PC-3 (cell line): ENCODE measurements at places on chromosomes 7 and 10.
A peak's percentile ranks its signal among the peaks of the same experiment; 100 is the strongest.

DNA sequence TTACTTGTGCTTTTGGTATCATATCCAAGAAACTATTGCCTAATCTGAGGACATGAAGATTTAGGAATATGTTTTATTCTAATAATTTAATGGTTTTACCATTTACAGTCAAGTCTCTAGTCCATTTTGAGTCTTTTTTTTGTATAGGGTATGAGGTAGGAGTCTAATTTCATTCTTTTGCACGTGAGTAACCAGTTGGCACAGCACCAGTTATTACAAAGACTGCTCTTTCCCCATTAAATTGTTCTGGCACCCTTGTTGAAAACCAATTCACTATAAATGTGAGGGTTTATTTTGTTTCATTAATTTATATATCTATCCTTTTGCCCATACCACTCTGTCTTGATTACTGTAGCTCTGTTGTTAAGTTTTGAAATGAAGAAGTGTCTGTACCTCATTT is 381.6 kb downstream of the SUGCT start:
- no peak for DNase-seq

- DNase-seq = peak; percentile 92
These were observed 40.7 kb upstream of the MRLN start for GRCh38 chr10:59793919-59794318.

- no peak for DNase-seq
These were observed 60.3 kb downstream of the RAB18 start for GRCh38 chr10:27564398-27564797.

DNA sequence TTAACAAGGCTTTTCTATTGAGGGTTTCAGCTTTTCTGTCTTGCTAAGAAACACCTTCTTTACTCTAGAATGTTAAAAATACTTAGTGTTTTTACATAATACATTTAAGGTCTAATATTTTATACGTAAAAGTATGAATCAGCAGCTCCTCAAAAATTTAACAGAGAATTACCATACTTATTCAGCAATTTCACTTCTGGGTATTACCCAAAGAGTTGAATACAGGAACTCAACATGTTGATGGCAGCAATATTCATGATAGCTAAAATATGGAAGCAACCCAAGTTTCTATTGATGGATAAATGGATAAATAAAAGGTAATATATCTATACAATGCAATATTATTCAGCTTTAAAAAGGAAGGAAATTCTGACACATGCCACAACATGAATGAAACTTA is 9.7 kb upstream of the OR13A1 start:
- no peak for DNase-seq

- DNase-seq = no peak
These were observed 312 bp downstream of the PDCD11 start for GRCh38 chr10:103396789-103397087.

GRCh38 chr7:155198901-155199845 is 98.5 kb upstream of the INSIG1 start:
- no peak for DNase-seq
